ENCODE measurements at places on chromosomes 13 and 19.

GRCh38 chr19:30420881-30421280 lies 48.7 kb downstream of the ZNF536 start:
- no peak for DNase-seq

DNA sequence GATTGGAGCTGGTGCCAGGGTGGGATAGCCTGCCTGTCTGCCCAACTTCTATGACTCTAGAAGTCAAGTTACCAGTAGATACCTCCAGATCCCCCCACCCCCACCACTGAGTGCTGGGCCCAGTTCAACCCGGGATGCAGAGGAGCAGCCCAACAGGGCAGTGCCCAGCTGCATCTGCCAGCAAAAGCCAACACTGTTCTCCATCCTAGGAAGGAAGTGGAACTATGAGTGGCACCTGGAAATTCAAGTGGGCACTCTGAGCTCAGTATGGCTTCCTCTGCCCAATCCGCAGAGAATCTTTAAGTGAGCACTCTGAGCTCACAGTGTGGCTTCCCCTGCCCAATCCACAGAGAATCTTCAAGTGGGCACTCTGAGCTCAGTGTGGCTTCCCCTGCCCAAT lies 14.2 kb downstream of the TUBGCP3 start:
- no peak for DNase-seq

GRCh38 chr13:31725841-31726240 lies 13.5 kb upstream of the RXFP2 start:
- no peak for DNase-seq

DNA sequence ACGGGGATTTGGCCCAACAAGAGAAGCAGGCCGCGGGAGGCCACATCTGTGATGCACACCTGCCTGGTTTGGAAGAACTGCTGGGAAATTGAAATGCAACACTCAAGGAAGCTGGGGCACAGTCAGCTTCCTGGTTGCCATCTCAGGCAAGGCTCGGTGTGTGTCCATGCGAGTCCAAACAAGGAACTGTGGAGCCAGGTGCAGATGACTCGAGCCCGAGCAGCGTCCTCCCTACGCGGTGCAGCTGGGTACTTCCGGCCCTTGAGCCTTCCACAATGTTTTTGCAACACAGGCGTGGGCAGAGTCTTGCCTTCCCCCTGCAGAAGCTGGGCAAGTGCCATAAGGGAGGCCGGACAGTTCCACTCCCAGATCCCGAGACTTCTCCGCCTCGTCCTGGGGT lies 94.6 kb downstream of the CRYL1 start:
- DNase-seq: no peak

GRCh38 chr13:39597838-39598237 lies 5.2 kb downstream of the LHFPL6 start:
- DNase-seq: no peak
